Muscle of leg (tissue), 16 donors: ENCODE measurements at places on chromosomes 6 and 20. TPM values are rescaled to one million over a fixed set of nuclear protein-coding genes. Genes with fewer than 3 reads are reported as not detected.

POLR1H gene
- 38.3 TPM for total RNA-seq

GINS1 gene
- 5.2 TPM for total RNA-seq

DNA sequence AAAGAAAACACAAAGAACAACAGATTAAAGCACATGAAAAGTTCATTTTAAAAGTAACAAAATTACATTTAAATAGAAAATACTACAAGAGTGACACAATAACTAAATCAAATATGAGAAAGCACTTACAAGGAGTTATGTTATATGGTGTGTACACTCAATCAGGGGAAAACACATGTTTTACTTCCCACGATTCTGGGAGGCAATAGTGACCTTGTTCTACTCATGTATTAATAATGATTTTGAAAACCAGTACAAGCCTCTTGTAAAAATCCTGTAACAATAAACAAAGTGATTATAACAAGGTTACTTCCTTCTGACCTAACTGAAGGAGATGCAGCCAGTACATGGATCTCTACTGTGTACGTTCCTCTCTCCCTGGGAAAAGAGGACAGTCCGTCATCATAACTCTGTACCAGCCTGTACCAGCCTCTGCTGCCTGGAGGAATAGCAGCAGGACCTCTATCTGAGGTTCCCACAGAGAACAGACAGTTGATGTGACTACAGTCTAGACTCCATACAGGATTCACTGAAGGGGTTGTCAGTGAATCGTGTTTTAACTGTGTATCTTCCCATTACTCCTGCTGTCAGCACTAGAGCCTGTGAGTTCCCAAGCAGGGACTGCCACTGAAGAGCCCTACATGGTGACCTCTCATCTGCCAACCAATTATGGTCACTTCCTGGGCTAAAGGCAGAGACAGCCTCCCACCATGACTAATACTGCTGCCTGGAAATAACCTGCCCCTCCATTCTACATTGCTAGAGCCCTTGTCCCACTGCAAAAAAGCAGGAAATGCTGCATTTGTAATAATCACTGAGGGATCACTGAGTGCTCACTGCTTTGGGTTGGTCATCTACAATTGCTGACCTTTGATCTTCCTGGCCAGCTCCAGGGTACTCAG lies 149.7 kb downstream of the KIF16B start:
- no peak for DNase-seq
- H3K27ac ChIP-seq = no peak overlapping the region
- H3K4me1 ChIP-seq = peaks cover 3% of the 10 kb centered on the region
- no peaks in the 10 kb centered on the region for H3K27me3 ChIP-seq
- peaks cover 13% of the 10 kb centered on the region for H3K36me3 ChIP-seq

DNA sequence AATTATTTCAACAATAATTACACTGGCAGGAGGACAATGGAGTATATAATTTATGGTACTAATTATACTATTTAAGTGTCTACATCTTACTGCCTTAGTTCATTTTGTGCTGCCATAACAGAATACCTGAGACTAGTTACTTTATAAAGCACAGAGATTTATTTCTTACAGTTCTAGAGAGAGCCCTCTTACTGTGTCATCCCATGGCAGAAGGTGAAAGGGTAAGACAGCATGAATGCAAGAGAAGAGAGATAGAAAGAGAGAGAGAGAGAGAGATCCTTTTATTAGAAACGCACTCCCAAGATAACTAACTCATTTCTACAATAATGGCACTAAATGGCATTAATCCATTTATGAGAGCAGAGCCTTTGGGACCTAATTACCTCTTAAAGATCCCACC lies 314.7 kb downstream of the EPM2A start:
- DNase-seq = no peak
- H3K36me3 ChIP-seq = no peaks in the 10 kb centered on the region
- H3K27ac ChIP-seq = no peak overlapping the region
- no peak overlapping the region for H3K4me3 ChIP-seq
- no peaks in the 10 kb centered on the region for H3K4me1 ChIP-seq

DNA sequence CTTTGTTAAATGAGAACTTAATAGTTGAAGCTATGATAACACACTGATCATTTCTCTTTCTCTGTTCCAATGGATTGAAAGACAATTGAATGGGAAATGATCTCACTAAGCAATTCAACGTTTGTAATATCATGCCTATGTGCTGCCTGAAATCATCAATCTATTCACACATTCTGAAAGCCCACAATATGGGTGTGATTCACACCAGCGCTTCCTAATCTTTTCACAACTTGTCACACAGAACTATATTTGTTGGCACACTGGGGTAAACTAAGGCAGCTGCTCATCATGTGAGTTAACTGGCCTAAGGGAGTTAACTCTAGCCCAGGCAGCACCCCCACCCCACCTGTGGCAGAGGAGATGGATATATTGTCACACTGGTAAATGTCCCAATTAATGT lies 37.1 kb upstream of the UTRN start:
- no peak overlapping the region for H3K4me3 ChIP-seq
- H3K4me1 ChIP-seq = peaks cover 16% of the 10 kb centered on the region
- H3K36me3 ChIP-seq = no peaks in the 10 kb centered on the region
- no peak overlapping the region for H3K27ac ChIP-seq
